ENCODE measurements at places on chromosomes 11 and 22.

DNA sequence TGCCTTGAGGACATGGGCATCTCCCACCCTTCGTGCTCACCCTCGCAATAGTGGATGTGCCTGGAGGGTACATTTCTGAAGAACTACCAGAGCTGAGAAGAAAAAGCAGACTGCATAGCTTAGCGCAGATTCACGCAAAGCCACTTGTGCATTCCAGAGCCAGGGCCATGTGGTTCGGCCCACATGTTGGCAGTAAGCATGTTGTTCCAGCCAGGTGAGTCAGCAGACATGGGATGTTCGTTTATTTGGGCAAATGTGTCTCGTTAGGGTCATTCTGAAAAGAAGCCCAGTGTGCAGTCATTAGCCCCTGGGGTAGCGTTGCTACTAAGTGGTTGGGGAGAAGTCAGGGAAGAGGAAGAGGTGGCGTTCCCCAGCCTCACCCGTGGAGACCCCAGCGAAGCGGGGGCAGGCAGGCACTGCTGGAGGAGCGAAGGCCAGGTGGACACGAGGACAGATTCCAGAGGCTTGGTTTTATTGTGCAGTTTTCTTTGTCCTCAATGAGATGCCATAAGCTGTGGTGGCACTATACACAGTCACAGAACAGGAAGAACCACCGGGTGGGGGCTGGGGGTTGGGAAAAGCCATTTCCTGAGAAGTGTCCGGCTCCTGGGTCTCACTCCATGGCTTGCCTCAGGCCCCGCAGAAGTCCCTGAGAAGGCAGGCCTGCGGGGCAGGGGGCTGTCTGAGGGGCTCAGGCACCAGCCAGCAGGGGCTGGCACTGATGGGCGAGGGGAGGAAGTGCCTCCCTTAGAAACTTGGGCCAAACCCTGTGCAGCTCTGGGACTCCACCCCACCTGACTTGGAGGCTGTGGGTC, 5.0 kb downstream of the THY1 start:
- peaks cover 7% of the 10 kb centered on the region for H3K4me1 ChIP-seq
- H3K4me3 ChIP-seq: no peak overlapping the region

DNA sequence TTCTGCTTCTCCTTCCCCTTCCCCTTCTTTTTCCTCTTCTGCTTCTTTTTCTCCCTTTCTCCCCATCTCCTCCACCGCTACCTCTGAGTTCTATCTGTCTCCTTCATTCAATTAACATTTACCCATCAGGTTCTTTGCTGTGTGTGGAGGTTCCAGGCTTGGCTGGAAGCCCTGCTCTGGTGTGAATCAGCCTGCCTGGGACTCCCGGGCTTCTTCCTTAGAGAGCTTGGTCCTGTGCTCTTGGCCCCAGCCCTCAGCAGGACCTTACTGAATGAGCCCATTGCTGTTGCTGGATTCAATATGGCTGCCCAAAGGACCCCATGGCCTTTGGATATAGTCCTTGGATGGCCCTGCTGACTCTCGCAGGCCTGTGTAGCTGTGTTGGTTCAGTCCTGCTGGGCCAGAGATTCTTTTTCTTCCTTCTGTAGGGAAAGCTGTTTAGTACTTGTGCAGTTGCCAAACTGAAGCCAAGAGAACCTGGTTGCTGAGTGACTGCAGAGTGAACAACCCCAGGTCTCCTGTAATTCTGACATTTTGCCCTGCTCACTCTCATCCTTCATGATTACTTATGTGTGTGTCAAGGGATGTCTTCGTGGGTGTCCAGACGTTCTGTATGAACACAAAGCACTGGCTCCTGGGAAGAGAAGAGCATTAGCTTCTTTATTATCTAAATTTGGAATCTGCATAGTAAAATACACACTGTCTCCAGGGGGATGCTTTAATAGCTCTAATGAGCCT, 81.0 kb upstream of the ZBED5 start:
- H3K27me3 ChIP-seq: peaks cover 7% of the 10 kb centered on the region
- H3K4me3 ChIP-seq: no peak overlapping the region
- no peak for DNase-seq

DNA sequence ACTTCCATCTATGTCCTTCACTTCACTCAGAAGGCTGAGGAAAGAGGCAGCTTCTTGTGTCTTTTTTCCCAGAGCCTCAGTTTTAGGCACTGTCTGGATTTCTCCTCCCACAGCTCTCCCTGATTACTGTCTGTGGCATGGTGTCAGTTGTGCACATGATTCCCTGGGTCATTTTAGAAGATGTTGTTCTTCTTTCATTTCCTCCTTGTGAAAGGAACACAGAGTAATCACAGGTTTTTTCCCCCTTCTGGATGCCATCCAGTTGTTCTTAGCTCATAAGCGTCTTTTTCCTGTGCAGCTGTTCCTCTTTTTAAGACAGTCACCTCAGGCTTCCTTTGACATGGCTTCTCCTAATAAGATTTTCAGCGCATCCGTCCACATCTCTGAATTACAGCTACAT, 212.2 kb downstream of the FAM181B start:
- no peaks in the 10 kb centered on the region for H3K36me3 ChIP-seq
- H3K27me3 ChIP-seq: no peaks in the 10 kb centered on the region
- no peak overlapping the region for H3K4me3 ChIP-seq
- H3K4me1 ChIP-seq: peaks cover 12% of the 10 kb centered on the region

GRCh38 chr11:127639916-127640315, 639.3 kb upstream of the KIRREL3 start:
- H3K4me1 ChIP-seq: no peaks in the 10 kb centered on the region
- H3K27me3 ChIP-seq: no peaks in the 10 kb centered on the region
- H3K36me3 ChIP-seq: no peaks in the 10 kb centered on the region
- no peak overlapping the region for H3K4me3 ChIP-seq
- no peak overlapping the region for H3K27ac ChIP-seq
- no peak for DNase-seq

DNA sequence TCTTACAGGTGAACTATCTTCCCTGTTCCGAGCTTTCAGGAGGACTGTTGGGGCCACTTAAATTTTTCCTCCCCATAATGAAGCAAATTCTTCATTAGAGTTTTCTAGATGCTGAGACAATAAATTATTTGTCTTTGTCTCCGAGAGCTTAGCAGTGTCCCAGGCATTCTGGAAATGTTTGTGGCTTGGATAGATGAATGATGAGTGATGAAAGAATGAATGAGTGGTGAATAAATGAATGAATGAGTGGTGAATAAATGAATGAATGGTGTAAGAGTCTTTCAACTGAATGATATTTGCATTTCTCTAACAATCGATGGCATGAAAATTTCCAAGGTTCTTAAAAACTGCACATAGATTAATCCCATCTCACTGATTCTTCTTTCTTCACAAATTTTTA, 52.8 kb downstream of the AHNAK start:
- no peak for DNase-seq
- H3K36me3 ChIP-seq: no peaks in the 10 kb centered on the region

DNA sequence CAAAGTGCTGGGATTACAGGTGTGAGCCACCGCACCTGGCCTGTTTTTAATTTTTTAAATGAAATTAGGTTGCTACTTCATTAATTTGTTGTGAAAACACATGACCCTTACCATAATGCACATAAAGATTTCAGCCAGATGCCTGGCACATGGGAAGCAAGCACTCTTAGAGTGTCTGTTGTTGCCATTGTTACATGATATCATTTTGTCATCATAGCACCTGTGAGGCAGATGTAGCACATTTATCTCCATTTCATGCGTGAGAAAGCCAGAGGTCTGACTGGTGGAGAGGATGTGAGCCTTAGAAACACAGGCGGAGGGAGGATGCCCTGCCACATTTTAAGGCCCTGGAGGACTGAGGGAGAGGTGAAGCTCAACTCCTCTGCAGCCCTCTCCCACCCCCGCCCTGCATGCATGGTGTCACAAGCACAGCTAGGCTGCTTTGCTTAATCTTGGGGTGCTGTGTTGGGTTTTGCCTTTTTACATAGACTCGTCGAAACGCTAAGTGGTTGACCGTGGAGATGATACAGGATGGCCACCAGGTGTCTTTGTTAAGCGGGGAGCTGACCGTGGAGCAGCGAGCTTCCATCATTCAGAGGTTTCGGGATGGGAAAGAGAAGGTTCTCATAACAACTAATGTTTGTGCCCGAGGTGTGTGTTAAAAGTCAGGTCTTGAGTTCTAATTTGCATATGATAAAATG, 14.0 kb downstream of the DDX25 start:
- no peaks in the 10 kb centered on the region for H3K4me1 ChIP-seq
- H3K4me3 ChIP-seq: no peak overlapping the region
- H3K36me3 ChIP-seq: no peaks in the 10 kb centered on the region
- H3K27me3 ChIP-seq: no peaks in the 10 kb centered on the region

- no peak overlapping the region for H3K4me3 ChIP-seq
- DNase-seq: no peak
- H3K36me3 ChIP-seq: no peaks in the 10 kb centered on the region
- H3K27ac ChIP-seq: no peak overlapping the region
Observed at GRCh38 chr11:32068134-32068870, 22.6 kb upstream of the RCN1 start.

DNA sequence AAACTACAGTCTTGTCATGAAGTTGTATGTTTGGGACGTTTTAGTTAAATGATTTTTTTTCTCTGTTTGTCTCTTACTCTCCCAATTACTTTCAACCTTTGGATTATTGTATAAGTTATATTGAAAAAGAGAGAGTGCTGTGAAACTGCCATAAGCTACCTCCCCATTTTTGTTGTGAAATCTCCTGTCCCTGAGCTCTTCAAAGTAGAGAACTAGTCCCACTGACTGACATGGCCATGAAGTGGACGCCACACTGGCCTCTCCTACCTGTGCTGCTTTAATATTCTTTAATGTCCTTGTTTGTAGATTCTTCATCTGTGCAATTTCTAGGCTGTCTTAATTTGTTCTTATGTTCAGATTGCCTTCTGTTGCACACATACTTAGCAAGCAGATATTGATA, 56.3 kb downstream of the PPFIA1 start:
- H3K4me3 ChIP-seq: no peak overlapping the region
- peaks cover 77% of the 10 kb centered on the region for H3K36me3 ChIP-seq
- H3K27me3 ChIP-seq: no peaks in the 10 kb centered on the region

GRCh38 chr11:119109843-119110242, 2.7 kb downstream of the C2CD2L start:
- peaks cover 66% of the 10 kb centered on the region for H3K4me1 ChIP-seq
- DNase-seq: peak; percentile 63
- no peak overlapping the region for H3K4me3 ChIP-seq
- H3K36me3 ChIP-seq: peaks cover 55% of the 10 kb centered on the region

DNA sequence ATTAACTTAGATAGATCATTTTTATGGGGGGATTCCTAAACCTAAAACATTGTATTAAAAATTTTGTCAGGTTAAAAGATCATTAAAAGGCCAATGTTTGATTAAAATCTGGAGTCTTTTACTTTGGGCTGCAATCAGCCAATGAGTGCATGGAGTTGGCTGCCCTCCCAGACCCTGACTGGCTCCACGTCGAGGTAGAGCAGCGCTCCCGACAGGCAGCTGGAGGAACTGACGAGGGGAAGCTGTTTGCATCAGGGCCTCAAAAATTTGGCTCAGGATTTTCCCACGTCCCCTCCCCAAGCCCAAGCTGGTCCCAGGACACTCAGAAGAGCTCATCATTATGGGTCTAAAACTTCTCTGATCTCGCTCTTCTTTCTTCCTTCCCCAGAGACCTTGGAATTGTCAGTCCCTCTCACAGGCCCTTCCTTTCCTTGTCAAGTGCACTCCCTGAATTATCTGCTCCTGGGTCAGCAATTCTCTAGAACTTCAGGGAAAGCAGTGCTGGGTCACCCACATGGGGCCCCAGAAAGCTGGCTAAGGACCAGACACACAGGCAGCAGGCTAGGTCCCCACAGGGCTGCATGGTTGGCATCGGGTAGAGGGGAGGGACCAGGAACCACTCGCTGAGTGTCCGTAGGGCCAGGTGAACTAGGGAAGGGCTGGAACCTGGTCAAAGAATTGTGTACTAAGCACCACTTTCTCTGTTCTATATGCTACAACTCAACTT, 119.6 kb upstream of the IGLL5 start:
- H3K36me3 ChIP-seq: no peaks in the 10 kb centered on the region
- no peaks in the 10 kb centered on the region for H3K27me3 ChIP-seq
- no peaks in the 10 kb centered on the region for H3K4me1 ChIP-seq
- no peak overlapping the region for H3K27ac ChIP-seq
- no peak for DNase-seq

- peak overlapping the region; percentile 39 for H3K27ac ChIP-seq
- peaks cover 42% of the 10 kb centered on the region for H3K4me1 ChIP-seq
- no peaks in the 10 kb centered on the region for H3K36me3 ChIP-seq
- H3K4me3 ChIP-seq: peak overlapping the region; percentile 55
- peaks cover 27% of the 10 kb centered on the region for H3K27me3 ChIP-seq
- DNase-seq: peak; percentile 91
Observed at GRCh38 chr11:43944761-43945311, 2.4 kb downstream of the C11orf96 start.

GRCh38 chr11:128900468-128900867, 9.3 kb downstream of the KCNJ5 start:
- peaks cover 42% of the 10 kb centered on the region for H3K27me3 ChIP-seq
- DNase-seq: no peak
- no peak overlapping the region for H3K27ac ChIP-seq
- no peak overlapping the region for H3K4me3 ChIP-seq
- H3K36me3 ChIP-seq: no peaks in the 10 kb centered on the region

GRCh38 chr11:95699631-95700470, 89.7 kb downstream of the FAM76B start:
- H3K36me3 ChIP-seq: no peaks in the 10 kb centered on the region
- no peaks in the 10 kb centered on the region for H3K27me3 ChIP-seq
- peak overlapping the region; percentile 67 for H3K27ac ChIP-seq
- no peak for DNase-seq

DNA sequence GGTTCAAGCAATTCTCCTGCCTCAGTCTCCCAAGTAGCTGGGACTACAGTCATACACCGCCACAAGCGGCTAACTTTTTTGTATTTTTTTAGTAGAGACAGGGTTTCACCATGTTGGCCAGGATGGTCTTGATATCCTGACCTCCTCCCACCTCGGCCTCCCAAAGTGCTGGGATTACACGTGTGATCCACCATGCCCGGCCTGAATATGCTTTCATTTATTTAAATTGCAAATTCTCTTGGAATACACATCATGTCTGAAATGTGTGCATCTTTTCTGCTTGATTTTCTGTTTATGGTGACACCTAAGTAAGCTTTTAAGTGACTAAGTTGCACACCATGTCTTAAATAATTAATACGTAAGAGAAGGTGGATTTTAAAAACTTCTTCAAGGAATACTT, 31.7 kb downstream of the IZUMO1R start:
- peaks cover 7% of the 10 kb centered on the region for H3K27me3 ChIP-seq
- no peaks in the 10 kb centered on the region for H3K4me1 ChIP-seq
- no peak for DNase-seq
- no peak overlapping the region for H3K27ac ChIP-seq
- no peak overlapping the region for H3K4me3 ChIP-seq
- H3K36me3 ChIP-seq: no peaks in the 10 kb centered on the region
